GM03348 (cell line): ENCODE measurements at places on chromosomes 16 and 17.

- no peak for DNase-seq
Observed at GRCh38 chr17:33040461-33040860, 48.8 kb downstream of the SPACA3 start.

DNA sequence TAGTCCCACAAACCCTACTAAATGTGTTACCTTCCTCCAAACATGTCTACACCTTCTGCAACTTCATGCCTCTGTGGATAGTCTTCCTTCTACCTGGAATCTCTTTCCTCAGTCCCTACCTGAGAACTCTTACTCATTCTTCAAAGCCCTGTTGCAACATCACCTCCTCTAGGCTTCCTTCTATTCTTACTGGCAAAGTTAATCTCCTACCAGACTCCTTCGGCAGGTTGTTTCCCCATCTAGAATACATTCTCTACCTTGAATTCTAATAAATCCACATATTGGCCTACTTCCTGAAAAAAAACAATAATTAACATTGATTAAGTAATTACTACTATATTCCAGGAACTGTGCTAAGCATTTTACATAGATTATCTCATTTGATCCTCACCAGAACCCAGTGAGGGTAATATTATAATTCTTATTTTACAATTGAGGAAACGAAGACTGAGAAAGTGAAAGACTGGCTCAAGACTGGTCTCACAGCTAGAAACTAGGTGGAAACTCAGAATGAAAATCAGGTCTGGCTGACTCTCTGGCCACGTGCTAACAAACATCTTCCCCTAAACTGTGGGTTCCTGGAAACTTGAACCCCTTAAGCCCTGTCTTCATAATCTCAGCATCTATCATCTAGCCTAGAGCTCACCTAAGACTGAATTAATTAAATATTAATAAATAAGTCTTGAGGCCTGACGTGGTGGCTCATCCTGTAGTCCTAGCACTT is 4.6 kb upstream of the STAT3 start:
- DNase-seq = no peak

GRCh38 chr16:80791411-80791810 is 13.0 kb downstream of the CDYL2 start:
- DNase-seq = no peak

GRCh38 chr17:38538906-38539305 is 66.8 kb downstream of the SRCIN1 start:
- DNase-seq = no peak

DNA sequence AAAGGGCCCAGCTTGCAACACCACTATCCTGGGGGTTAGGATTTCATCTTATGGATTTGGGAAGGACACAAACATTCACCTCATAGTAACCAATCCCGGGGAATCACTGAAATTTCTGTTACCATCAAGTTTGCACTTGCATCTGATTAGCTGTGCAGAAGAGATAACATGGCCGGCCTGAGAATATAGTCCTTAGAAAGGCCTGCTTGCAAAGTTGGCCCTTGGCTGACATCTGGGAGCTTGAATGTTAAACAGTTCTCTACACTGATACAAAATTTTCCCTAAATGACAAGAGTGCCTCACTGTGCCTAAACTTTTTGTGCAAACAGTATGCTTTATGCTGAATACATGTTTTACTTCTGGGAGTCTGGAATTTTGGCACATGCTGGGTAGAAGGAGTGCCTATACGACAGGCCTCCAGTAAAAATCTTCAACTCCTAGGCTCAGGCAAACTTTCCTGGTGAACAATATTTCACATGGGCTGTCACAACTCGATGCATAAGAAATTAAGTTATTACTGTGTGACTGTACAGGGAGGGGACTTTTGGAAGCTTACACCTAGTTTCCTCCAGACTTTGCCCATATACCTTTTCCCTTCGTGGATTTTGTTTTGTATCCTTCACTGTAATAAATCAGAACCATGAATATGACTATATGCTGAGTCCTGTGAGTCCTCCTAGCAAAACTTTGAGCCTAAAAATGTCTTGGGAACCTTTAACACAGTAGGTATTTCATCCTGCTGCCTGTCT is 31.3 kb downstream of the TBC1D3B start:
- no peak for DNase-seq

DNA sequence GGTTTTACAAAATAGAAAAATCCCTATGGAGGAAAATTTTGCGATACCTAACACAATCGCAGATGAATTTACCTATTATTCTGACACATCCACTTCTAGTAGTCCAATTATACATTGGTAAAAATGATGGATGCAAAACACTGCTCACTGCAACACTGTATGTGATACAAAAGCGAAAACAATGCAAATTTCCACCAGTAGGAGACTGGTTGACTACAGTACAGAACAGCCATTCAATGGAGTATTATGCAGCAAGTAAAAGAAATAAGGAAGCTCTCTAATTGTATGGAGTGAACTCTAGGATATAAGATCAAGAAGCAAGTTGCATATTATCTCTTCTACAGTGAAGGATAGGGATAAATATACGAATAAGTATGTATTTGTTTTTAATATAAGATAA is 48.5 kb downstream of the SETD6 start:
- no peak for DNase-seq

GRCh38 chr17:30238387-30239088 is 3.0 kb upstream of the SLC6A4 start:
- DNase-seq = no peak

DNA sequence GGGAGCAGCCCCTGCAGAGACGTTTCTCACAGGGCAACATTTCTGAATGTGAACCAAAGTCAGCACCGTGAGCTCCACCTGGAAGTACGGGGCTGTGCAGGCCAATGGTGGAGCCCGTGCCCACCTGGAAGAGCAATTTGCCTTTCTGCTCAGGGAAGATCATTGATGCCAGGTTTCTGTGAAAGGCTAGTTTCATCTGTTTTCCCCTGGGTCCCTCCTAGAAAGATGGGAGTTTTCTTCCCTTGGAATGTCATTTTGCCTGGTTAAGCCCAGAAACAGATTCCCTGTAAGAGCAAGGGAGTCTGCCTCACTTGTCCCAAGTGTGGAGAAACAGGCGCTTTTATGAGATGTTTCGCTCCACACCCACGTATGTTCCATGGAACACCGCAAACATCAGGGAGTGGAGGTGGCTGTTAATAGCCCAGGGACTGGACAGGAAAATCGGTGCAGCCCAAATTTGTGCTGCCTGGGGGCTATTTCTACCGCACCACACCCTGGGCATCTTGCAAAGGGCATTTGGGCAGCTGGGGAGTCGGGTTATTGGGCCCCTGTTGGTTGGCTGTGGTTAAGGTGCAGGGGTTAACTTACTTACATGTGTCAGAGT is 2.6 kb downstream of the SLC6A4 start:
- no peak for DNase-seq

DNA sequence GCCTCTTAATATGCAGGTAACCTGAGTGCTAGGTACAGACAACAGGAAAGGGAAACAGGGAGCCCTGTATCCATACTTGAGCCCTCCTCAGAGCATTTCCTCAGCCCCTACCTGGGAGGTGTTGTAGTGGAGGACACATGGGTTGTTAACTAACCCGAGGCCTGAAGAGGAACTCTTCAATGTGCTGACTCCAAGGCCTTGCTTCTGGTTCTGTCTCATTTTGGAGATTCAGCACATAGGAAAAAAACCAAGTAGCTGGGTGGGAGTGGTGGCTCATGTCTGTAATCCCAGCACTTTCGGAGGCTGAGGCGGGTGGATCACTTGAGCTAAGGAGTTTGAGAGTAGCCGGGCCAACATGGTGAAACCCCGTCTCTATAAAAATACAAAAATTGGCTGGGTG is 24.8 kb downstream of the SNX11 start:
- DNase-seq = no peak

DNA sequence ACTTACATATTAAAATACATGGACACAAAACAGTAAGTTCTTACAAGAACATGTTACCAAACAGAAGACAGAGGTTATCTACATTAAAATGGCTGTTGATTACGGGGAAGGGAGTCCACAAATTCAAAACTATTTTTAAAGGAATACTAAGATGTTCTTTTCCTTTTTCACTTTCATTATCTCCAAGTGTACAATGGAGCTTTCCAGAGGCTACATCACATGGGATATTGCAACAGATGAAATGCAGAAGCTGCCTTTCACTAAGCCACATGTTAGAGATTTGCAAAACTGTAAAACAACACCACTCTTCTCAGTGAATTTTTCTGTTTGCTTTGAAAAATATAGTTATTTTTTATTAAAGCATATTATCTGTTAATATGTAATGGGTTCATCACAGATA is 53.6 kb downstream of the XPO6 start:
- DNase-seq = peak; percentile 63

- peak; percentile 29 for DNase-seq
Observed at GRCh38 chr16:716200-716568, 1.3 kb downstream of the METRN start.

GRCh38 chr16:52095471-52095870 is 451.5 kb downstream of the TOX3 start:
- DNase-seq = no peak

DNA sequence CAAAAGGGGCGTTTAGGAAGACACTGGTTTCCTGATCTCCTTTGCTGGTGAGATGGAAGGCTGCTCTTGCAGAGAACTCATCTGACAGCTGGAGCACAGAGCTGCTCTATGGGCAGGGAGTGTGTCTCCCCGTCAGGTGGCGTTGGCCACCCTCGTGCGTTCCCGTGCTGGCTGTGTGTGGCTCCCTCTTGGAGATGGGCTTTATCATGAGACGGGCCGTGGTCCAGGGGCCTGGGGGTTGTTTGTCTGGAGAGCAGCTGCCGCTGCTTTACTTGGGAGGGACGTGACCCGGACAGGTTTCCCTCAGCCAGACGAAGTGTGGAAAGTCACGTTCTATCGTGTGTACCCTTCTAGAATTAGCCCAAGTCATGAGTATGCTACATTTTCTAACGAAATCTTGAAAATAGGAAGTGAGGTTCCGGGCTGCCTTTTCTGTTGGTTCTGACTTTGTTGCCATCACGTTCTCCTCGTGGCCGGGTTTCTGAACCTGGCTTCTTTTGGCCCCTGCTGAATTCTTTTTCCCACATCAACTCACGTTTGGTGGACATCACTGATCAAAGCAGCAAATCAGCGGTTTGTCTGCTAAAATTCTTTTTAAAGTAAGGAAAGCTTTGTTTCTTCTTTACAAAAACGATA is 105.6 kb upstream of the CHMP6 start:
- DNase-seq = no peak

GRCh38 chr16:67844497-67844896 is 2.2 kb upstream of the NUTF2 start:
- peak; percentile 37 for DNase-seq

- no peak for DNase-seq
Observed at GRCh38 chr17:5044630-5045029, 9.4 kb upstream of the SLC52A1 start.

DNA sequence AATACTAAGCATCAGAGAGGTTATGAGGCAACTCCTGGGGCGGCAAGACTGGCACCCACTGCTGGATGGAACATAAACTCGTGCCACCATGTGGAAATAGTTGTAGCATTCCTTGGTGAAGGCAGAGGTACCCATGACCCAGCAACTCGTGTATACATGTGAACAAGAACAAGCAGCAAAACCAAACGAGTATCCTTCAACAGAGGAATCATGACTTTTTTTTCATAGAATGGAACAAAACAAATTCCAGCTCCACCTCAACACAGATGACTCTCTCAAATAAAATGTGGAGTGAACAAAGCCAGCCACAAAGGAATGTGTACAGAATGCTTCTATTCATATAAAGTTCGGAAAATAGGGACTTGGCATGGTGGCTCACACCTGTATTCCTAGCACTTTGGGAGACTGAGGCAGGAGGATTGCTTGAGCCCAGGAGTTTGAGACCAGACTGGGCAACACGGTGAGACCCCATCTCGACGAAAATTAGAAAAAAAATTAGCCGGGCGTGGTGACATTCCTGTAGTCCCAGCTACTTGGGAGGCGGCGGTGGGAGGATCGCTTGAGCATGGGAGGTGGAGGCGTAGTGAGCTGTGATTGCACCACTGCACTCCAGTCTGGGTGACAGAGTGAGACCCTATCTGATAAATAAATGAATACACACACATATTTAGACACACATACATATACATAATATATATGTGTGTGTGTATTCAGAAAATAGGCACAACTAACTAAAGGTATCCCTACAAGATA is 35.3 kb downstream of the B9D1 start:
- peak; percentile 84 for DNase-seq

GRCh38 chr17:19539841-19540311 is 6.2 kb downstream of the SLC47A1 start:
- no peak for DNase-seq

DNA sequence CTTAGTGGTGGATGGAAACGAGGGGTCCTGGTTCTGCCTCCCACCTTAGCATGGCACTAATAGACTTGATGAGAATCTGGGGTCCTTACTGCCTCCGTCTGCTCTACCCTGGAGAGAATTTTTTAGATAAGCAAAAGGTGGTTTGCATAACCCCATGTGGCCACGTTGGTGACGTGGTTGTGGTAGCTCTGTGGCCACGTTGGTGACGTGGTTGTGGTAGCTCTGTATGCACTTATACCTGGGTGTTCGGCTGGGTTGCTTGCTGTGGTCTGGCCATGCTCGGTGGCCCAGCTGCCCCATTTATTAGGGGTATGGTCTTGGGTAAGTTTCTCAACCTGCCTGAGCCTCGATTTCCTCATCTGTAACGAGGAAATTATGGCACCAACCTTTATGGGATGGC is 13.0 kb downstream of the SPIRE2 start:
- DNase-seq = no peak

- DNase-seq = no peak
Observed at GRCh38 chr16:88742896-88743605, 36.7 kb downstream of the CTU2 start.

- peak; percentile 44 for DNase-seq
Observed at GRCh38 chr17:48615047-48615962, at the start of gene HOXB8. HOXB8 (minus strand) TSS chr17:48615292; CDS start chr17:48614704, 588 bp downstream.

- peak; percentile 90 for DNase-seq
Observed at GRCh38 chr16:84672276-84673202, 24.2 kb downstream of the KLHL36 start.

DNA sequence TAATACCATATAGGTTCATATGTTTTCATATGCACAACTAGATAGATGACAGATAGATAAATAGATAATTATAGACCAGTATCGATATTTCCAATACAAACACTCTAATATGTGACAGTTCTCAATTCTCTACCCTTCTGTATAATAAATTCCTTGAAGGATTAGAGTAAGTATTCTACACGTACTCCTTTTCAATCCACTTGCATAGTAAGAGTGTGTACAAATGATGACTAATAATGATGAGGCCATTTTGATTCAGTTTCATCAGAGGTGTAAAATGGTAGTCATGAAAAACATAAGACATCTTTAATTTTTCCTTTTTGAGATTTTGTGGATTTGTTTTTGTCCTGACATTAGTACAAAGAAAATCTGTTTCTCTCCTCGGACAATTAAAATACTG is 188.3 kb upstream of the WSB1 start:
- no peak for DNase-seq

DNA sequence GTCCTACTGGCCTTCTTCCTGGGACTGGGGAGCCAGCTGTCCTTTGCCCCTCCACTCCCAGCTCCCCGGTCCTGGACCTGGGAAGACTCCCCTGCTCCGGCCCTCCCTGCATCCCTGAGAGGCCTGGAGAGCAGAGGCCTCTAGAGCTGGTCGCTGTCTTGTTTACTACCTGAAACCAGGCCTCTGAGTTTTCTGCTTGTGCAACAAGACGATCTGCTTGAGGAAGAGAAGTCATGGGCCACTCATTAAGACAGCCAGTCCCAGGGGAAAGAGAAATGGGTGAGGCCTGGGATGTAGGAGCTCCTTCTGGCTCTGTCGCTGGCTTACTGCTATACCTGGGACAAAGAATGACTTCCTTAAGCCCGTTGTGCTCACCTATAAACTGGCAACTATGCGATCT is 29.8 kb upstream of the GPRC5C start:
- DNase-seq = no peak
